H9 (cell line): ENCODE measurements at places on chromosomes 2 and 18. TPM values are rescaled to one million over a fixed set of nuclear protein-coding genes. Genes with fewer than 3 reads are reported as not detected.

ANKRD29 gene
- 1.9 and 2.1 TPM in 2 replicates for total RNA-seq

DNPEP gene
- total RNA-seq: 60.9 and 63.5 TPM in 2 replicates

ASB18 gene
- not detected in 2 replicates for total RNA-seq

RND3 gene
- 62.6 and 68.3 TPM in 2 replicates for total RNA-seq

AGBL5 gene
- total RNA-seq: 55.4 and 58.3 TPM in 2 replicates

CAPG gene
- total RNA-seq: 72.8 and 78.8 TPM in 2 replicates

HOXD13 gene
- not detected in 2 replicates for total RNA-seq

PLEKHH2 gene
- total RNA-seq: 2.5 and 3.1 TPM in 2 replicates

TMEM200C gene
- 5.6 and 6.3 TPM in 2 replicates for total RNA-seq

ZBTB7C gene
- total RNA-seq: 0.33 and 0.39 TPM in 2 replicates

CCDC138 gene
- total RNA-seq: 31.4 and 32.7 TPM in 2 replicates

ADD2 gene
- 124 TPM in 2 replicates for total RNA-seq

SP9 gene
- total RNA-seq: not detected in 2 replicates

LRP2 gene
- total RNA-seq: 1.4 and 1.6 TPM in 2 replicates

RNF152 gene
- 2.3 and 2.6 TPM in 2 replicates for total RNA-seq

COA5 gene
- total RNA-seq: 23.6 and 24.5 TPM in 2 replicates

GALNT5 gene
- total RNA-seq: 0.13 and 0.17 TPM in 2 replicates

MAPK4 gene
- total RNA-seq: 1.6 and 1.9 TPM in 2 replicates

REL gene
- total RNA-seq: 6.0 and 6.2 TPM in 2 replicates

RUFY4 gene
- total RNA-seq: 0.44 and 0.66 TPM in 2 replicates

REG3G gene
- not detected in 2 replicates for total RNA-seq

ALKAL2 gene
- total RNA-seq: 0.48 and 0.68 TPM in 2 replicates
